ENCODE measurements at places on chromosomes 4 and X. TPM values are rescaled to one million over a fixed set of nuclear protein-coding genes. Genes with fewer than 3 reads are reported as not detected.

- DNase-seq = no peak
These were observed 1.5 kb downstream of the RBPJ start for GRCh38 chr4:26322346-26322745.

DNA sequence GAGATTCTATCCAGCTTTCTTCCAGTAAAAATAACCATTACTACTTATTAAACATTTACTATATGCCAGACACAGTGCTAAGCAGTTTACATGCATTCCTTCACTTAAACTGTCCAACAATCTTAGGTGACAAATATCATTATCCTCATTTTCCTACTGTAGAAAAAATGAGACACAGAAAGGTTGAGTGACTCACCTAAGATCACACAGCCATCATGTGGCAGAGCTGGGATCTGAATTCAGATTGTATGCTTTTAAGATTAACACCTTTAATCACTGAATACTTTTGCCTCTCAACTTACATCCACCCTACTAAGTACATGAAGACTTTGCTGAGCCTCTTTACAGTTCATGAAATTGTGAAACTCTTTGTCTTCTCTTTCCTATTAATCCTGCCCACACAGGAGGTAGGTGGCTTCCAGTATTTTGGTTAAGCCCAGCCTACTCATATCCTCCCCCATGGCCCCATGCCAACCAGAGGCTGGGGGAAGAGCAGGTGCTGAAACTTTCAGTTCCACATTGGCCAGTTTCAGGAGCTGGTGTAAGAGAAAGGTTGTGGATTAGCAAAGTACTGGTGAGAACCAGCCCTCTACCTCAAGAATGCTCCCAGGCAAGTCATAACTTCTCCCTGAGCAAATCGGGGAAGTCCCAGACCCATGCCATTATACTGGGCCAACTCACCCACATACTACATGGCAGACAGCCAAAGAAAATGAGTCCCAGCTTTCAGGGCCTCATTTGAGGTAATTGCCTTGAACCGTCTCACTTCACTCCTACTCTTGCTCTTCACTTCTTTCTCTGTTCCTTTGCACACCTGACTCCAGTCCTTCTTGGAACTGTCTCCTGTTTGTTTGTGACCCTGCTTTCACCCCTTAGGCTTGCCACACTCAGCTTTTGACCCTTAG is 211.1 kb downstream of the GUCY2F start:
- DNase-seq = no peak

- DNase-seq = no peak
These were observed 8.5 kb upstream of the GPR50 start for GRCh38 chrX:151167791-151168345.

- no peak for DNase-seq
These were observed 117.8 kb upstream of the DKK2 start for GRCh38 chr4:107153956-107154355.

- DNase-seq = no peak
These were observed 24.5 kb upstream of the GPR78 start for GRCh38 chr4:8555716-8556115.

GRCh38 chrX:23374291-23374690 is 39.6 kb downstream of the PTCHD1 start:
- no peak for DNase-seq

GRCh38 chr4:53346920-53347852 is 18.7 kb downstream of the SCFD2 start:
- DNase-seq = peak; percentile 87

GRCh38 chr4:81629366-81629765 is 157.7 kb upstream of the RASGEF1B start:
- no peak for DNase-seq

DNA sequence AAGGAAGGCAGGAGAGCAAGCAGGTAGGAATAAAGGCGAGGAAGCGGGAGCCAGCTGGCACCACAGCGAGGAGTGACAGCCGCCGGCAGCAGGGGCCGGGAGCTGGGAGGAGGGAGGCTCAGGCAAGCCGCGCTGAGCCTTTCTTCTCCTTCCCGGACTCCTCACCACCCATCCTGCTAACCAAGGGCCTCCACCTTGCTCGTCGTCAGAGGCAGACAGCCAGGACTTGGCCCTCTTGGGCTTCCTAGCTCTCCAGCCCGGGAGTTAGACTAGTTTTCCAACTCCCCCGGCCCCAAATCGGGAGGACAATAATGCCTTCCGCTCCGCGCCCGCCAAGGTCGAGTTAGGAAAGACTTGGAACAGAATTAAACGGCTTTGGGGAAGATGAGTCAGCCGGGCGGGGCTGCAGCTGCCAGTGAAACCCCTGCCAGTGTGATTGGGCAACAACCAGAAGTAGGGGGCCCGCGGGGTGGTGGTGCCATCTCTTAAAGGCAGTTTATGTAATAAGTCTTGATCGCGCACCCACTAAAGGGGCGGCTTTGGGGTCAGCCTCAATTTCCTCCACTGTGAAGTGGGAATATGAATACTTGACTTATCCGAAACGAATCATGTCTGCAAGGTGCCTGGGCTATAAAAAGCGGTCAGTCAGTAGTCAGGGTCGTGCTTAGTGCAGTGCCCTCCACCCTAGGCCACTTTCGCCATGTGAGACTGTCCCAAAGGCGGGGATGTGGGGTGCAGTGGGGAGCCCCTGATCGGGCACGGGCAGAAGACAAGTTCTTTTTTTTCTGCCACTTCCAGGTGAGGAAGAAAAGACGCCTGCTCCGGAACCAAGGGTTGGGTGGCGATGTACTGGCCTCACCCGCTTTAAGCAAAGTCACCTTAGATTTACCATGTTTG is 6.7 kb upstream of the HSD17B10 start:
- DNase-seq = peak; percentile 9

GRCh38 chrX:150224676-150225075 is 138.4 kb upstream of the MAMLD1 start:
- no peak for DNase-seq

DNA sequence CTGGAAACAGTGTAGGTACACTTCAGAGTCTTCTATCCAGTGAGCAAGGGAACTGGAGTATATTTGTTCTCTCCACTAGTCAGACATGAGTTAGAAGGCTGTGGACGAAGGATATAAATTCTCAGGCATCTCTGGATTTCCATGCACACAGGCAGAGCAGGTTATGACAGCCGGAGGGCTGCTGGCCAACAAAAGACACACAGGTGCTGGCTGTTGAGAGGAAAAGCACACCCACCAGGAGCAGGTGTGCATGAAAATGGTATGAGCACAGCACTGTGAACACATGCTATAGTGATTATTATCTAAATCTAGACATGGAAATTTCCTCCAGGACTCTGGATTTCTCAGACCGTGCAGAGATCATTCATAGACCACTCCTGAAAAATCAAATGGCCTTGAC is 444.7 kb upstream of the RPS6KA3 start:
- no peak for DNase-seq

- DNase-seq = peak; percentile 19
These were observed 898 bp downstream of the UBQLN2 start for GRCh38 chrX:56564164-56564885.

DNA sequence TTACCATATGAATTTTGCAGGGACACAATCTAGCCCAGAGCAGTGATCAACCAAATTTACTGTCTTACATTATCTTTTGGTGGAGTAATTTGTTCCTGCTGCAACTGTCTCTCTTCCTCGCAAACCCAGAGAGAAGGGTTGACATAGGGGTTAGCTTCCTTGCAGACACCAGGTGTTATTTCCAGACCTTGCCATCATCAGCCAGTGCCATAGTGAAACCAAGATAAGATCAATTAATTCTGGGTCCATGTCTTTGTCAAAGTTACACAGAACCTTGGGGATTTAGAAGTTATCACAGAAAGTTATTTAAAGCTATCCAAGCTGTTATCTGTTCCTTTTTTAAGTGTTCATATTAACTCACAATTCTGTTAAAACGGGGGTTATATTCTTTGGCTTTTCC is 23.6 kb upstream of the GPRIN3 start:
- DNase-seq = no peak

GRCh38 chrX:101230636-101231035 is 11.1 kb downstream of the DRP2 start:
- DNase-seq = peak; percentile 37

DNA sequence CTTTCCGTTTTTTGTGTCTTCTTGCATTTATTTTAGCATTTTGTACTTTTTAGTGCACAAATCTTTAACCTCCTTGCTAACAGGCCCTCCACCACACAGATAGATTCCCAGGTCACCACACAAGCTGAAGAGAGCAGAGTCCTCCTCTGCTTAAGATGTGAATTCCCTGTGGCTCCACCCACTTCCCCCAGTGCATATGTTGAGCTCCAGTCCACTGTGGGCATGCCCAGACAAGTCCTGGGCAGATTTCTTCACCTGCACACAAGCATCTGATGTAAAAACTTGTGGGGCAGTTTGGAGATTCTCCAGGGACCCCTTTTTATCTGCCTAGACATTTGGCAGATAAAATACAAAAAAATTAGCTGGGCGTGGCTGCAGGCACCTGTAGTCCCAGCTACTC is 19.8 kb upstream of the PASD1 start:
- no peak for DNase-seq

- peak; percentile 52 for DNase-seq
These were observed 134.4 kb downstream of the RASL11B start for GRCh38 chr4:52996261-52997131.

DNA sequence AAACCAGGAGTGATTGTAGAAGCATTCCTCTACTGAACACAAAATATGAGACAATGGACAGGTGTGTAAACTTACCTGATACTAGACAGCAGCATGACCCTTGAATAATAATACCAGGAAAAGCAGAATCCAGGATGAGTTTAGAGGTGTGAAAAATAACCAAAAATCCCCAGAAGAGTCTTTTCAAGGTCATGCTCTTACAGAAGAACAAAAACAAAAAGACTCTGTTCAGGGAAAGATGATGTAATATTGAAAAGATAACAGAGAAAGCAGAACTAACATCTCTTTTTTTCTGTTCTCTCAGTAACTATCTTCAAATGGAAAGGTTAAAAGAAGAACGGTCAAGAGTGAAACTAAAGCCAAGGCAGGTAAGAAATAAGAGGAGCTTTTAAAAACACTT is 14.0 kb upstream of the ARHGAP10 start:
- no peak for DNase-seq

DNA sequence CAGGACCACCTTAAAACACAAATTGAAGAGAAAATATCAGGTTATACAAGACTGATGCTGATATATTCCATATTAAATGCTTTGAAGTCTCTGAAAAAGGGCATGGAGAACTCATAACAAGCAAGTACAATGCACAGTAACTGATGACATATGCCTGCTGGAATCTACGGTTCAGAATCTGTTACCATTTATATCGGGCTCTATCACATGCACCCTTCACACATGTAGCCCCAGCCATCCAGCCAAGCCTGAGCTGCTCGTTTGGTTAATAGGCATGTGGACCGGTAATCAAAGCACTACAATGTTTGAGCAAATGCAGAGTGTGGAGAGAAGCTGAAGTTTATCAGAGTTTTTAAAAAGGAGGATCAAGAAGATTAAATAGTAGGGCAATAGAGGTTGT is 11.8 kb downstream of the COMMD8 start:
- peak; percentile 43 for DNase-seq

GRCh38 chr4:15159477-15160019 is 157.3 kb downstream of the CPEB2 start:
- no peak for DNase-seq

- DNase-seq = peak; percentile 48
These were observed 145.6 kb downstream of the ARX start for GRCh38 chrX:24870143-24870542.

DNA sequence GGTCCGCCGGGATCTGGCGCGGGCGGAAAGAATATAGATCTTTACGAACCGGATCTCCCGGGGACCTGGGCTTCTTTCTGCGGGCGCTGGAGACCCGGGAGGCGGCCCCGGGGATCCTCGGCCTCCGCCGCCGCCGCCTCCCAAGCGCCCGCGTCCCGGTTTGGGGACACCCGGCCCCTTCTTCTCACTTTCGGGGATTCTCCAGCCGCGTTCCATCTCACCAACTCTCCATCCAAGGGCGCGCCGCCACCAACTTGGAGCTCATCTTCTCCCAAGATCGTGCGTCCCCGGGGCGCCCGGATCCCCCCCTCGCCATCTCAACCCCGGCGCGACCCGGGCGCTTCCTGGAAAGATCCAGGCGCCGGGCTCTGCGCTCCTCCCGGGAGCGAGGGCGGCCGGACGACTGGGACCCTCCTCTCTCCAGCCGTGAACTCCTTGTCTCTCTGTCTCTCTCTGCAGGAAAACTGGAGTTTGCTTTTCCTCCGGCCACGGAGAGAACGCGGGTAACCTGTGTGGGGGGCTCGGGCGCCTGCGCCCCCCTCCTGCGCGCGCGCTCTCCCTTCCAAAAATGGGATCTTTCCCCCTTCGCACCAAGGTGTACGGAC is 482 bp upstream of the SHOX start:
- DNase-seq = no peak

- DNase-seq = peak; percentile 3
These were observed 793 bp upstream of the DCUN1D4 start for GRCh38 chr4:51842167-51842553.

DNA sequence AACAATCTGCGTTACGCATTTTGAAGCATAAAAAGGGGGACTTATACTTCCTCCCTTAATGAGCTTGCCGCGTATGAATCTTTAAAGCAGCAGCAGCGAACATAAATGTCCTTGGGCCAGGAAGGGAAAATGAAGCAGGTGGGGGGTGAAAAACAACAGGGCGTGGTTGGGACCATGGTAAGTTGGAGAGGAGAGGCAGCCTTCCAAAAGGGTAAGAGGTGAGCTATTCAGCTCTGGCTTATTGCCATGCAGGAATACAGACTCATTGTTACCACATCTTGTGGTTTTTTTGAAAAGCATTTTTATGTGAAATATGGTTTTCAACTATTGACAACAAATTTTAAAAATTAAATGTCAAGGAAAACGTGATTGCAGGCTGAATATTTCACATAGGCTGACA is 710.7 kb upstream of the FAM241A start:
- DNase-seq = no peak

- no peak for DNase-seq
These were observed 82.4 kb upstream of the BEND4 start for GRCh38 chr4:42234817-42235216.

GRCh38 chrX:87064502-87064901 is 453.1 kb upstream of the KLHL4 start:
- DNase-seq = no peak

- DNase-seq = no peak
These were observed 40.7 kb downstream of the C4orf51 start for GRCh38 chr4:145720656-145721055.

DNA sequence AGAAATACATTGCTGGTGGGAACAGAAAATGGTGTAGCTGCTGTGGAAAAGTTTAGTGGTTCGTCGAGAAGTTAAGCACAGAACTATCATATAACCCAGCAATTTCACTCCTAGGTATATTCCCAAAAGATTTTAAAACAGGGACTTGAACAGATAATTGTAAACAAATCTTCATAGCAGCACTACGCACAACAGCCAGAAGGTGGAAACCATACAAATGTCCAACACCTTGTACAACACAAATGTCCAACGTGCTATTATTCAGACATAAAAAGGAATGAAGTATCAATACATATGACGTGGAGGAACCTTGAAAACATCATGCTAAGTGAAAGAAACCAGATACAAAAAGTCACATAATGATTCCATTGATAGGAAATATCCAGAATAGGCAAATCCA is 37.9 kb downstream of the CUL4B start:
- no peak for DNase-seq

The ALPK1 gene
- 5.2 TPM for total RNA-seq

The DCAF8L2 gene
- not detected for total RNA-seq

The JAKMIP1 gene
- not detected for total RNA-seq

The KLHL13 gene
- 0.07 TPM for total RNA-seq

The NEXMIF gene
- not detected for total RNA-seq

The GBA3 gene
- not detected for total RNA-seq

The RASL11B gene
- not detected for total RNA-seq

The THAP6 gene
- total RNA-seq = 20.7 TPM

The TREX2 gene
- 0.60 TPM for total RNA-seq

The PHKA1 gene
- total RNA-seq = not detected

The AMTN gene
- not detected for total RNA-seq

The COX7B gene
- total RNA-seq = 243 TPM

The GAGE12J gene
- not detected for total RNA-seq

The ARL9 gene
- 0.11 TPM for total RNA-seq

The LPAR4 gene
- total RNA-seq = not detected

The STAG2 gene
- 41.0 TPM for total RNA-seq
